ENCODE measurements at places on chromosomes 4 and X. TPM values are rescaled to one million over a fixed set of nuclear protein-coding genes. Genes with fewer than 3 reads are reported as not detected.

Gene LPAR4
- 0.21 TPM for total RNA-seq

- DNase-seq: no peak
- no peaks in the 10 kb centered on the region for H3K4me1 ChIP-seq
- no peak overlapping the region for H3K27ac ChIP-seq
These were observed 118.4 kb downstream of the DTHD1 start for GRCh38 chr4:36399762-36400353.

Gene PABPC4L
- 0.97 TPM for total RNA-seq

Gene SPATA4
- 0.20 TPM for total RNA-seq

GRCh38 chrX:74613370-74614092 is 893 bp downstream of the RLIM start:
- H3K27ac ChIP-seq: peak overlapping the region; percentile 99
- H3K36me3 ChIP-seq: no peaks in the 10 kb centered on the region
- H3K4me1 ChIP-seq: peaks cover 13% of the 10 kb centered on the region
- DNase-seq: peak; percentile 3

GRCh38 chrX:43702660-43703059 is 46.6 kb downstream of the MAOA start:
- peak overlapping the region; percentile 70 for H3K27ac ChIP-seq
- no peak overlapping the region for H3K4me3 ChIP-seq
- H3K4me1 ChIP-seq: peaks cover 6% of the 10 kb centered on the region
- no peak for DNase-seq
- peaks cover 3% of the 10 kb centered on the region for H3K27me3 ChIP-seq

DNA sequence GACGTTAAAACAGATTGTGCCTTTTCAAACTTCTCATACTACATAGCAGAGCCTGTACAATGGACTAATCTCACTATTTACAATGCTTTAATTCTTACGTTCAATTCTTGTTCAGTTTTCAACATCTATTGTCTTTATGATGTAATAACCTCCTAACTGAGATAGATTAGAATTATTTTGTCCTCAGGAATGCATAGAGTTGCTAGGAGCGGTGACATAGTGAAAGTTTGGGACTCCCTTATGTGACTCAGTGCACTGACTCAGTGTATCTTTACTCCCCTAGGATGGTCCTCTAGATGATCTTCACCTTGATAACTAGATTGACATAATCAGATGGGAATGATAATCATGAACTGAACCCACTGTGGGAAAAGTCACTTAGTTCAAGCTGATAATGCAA is 151.5 kb downstream of the VEGFC start:
- no peak overlapping the region for H3K4me3 ChIP-seq
- H3K27ac ChIP-seq: no peak overlapping the region
- no peaks in the 10 kb centered on the region for H3K36me3 ChIP-seq
- H3K4me1 ChIP-seq: no peaks in the 10 kb centered on the region

Gene CACNA1F
- total RNA-seq: 0.73 TPM

Gene COX7B
- total RNA-seq: 192 TPM

DNA sequence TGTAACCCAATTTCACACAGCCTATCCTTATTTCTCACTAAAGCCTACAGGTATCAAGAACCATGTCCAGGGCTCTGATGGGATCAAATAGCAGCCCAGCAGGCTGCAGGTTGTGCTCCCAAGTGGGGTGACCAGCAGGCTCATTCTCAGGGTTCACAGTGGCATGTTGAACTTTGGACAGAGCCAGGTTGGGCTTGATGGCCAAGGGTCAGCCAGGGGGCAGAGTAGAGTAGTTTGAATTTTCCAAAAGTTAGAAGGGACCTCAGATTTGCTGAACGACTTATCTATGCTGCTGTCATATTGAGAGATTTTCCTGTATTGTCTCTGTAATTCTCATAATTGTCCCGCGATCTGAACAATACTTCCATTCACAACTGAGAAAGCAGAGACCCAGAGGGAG is 310.8 kb upstream of the BOD1L1 start:
- H3K36me3 ChIP-seq: no peaks in the 10 kb centered on the region
- no peaks in the 10 kb centered on the region for H3K4me1 ChIP-seq
- no peak for DNase-seq
- no peak overlapping the region for H3K27ac ChIP-seq
- H3K4me3 ChIP-seq: no peak overlapping the region
- H3K27me3 ChIP-seq: no peaks in the 10 kb centered on the region

DNA sequence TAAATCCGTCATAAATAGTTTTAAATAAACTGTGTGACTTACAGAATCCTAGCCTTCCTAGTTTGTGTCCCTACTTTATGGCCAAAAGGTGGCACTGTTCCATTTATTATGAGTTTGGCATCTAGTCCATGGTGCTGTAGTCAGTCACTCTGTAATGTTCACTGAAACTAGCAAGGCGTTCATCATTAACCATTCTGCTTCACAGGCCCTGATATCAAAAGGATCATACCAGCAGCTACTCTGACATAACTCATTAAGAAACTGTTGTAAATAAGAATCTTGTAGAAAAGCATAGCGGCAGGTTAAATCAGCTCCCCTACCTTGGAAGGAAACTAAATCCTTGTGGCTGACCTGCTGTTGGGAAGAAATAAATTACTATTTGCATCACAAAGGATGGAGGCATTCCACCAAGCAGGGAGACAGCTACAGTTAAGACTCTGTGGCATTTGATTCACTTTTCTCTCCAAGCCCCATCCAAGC is 919.6 kb upstream of the DIAPH2 start:
- no peak for DNase-seq
- no peaks in the 10 kb centered on the region for H3K4me1 ChIP-seq
- no peak overlapping the region for H3K27ac ChIP-seq
- H3K36me3 ChIP-seq: no peaks in the 10 kb centered on the region
- no peak overlapping the region for H3K4me3 ChIP-seq

- no peaks in the 10 kb centered on the region for H3K27me3 ChIP-seq
- no peak for DNase-seq
- no peaks in the 10 kb centered on the region for H3K36me3 ChIP-seq
These were observed 525.5 kb upstream of the BOD1L1 start for GRCh38 chr4:14152834-14153519.

Gene SLC4A4
- 17.0 TPM for total RNA-seq

DNA sequence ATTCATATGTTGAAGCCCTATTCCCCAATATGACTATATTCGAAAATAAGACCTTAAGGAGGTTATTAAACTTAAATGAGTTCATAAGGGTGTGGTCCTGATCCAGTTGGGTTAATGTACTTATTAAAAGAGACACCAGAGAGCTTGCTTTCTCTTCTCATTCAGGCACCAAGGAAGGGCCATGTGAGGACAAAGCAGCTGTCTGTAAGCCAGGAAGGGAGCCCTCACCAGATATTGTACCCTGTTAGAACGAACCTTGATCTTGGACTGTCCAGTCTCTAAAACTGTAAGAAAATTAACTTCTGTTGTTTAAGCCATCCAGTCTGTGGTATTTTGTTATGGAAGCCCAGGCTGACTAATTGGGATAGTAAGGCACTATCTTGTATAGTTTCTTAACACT is 9.1 kb upstream of the YTHDC1 start:
- no peak for DNase-seq
- no peaks in the 10 kb centered on the region for H3K4me1 ChIP-seq
- no peaks in the 10 kb centered on the region for H3K27me3 ChIP-seq
- H3K27ac ChIP-seq: no peak overlapping the region
- H3K4me3 ChIP-seq: no peak overlapping the region

GRCh38 chr4:112515198-112516065 is 548 bp downstream of the NEUROG2 start:
- H3K27ac ChIP-seq: no peak overlapping the region
- peaks cover 27% of the 10 kb centered on the region for H3K4me1 ChIP-seq
- H3K36me3 ChIP-seq: no peaks in the 10 kb centered on the region
- DNase-seq: no peak

Gene SCML2
- total RNA-seq: 0.97 TPM

DNA sequence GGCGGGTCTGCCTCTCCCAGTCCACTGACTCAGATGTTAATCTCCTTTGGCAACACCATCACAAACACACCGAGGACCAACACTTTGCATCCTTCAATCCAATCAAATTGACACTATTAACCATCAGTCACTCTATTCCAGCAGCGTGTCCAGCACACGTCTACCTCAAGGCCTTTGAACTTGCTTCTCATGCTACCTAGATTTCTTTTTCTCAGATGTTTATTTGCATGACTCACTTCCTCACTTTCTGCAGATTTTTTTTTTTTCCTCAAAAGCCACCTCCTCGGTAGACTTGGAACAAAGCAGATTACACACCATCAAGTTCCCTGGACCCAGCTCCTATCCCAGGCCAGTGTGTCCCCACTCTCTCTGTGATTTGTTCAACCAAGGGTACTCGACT is 49.5 kb downstream of the SUPT20HL2 start:
- H3K27me3 ChIP-seq: no peaks in the 10 kb centered on the region
- H3K36me3 ChIP-seq: no peaks in the 10 kb centered on the region
- H3K4me1 ChIP-seq: no peaks in the 10 kb centered on the region

- H3K4me1 ChIP-seq: no peaks in the 10 kb centered on the region
- no peak overlapping the region for H3K4me3 ChIP-seq
- no peaks in the 10 kb centered on the region for H3K27me3 ChIP-seq
- no peaks in the 10 kb centered on the region for H3K36me3 ChIP-seq
- no peak for DNase-seq
These were observed 297.5 kb downstream of the NAF1 start for GRCh38 chr4:162869157-162869556.

GRCh38 chr4:129233691-129234090 is 137.7 kb downstream of the C4orf33 start:
- no peak overlapping the region for H3K4me3 ChIP-seq
- no peaks in the 10 kb centered on the region for H3K4me1 ChIP-seq
- no peak for DNase-seq
- H3K27me3 ChIP-seq: no peaks in the 10 kb centered on the region

Gene CDKL5
- total RNA-seq: 27.1 TPM
